SW 1271 (cell line): ENCODE measurements at places on chromosomes 5 and 9.

GRCh38 chr9:114685951-114686350 lies 4.0 kb upstream of the TEX48 start:
- no peak for DNase-seq

DNA sequence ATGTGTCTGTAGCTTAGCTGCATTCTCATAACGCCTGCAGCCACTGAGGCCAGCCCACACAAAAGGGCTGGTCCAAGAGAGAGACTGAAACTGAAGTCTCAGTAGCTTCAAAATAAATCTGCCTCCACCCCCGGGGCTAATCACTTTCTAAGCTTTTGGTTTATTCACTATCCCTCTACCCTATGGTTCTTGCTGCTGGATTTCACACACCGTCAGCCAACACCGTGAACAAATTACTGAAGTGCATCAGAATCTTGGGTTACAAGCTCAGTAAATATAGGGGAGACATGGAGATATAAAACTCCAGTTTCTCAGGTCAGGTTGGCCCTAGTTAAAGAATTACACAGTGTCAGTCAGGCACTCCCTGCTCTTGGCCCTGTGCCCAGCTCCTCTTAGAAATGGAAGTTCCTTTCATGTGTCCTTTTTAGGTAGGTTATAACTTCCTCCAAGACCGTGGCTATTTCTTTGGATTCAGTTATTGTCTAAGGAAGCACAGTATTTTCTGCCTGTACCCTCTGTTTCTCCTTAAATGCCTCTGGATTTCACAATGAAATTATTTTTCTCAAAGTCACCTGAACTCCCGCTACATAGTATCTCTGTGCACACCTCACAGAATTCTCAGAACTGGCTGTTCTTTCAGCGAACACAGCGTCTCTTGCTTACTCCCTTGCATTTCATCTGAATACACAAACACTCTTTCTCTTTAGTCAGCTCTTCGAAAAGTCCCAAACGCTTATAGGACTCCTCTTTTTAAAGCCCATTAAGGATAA lies 112.5 kb downstream of the FAM174A start:
- DNase-seq, result no peak

- DNase-seq, result peak; percentile 21
Measured at GRCh38 chr9:33852216-33852826, 35.4 kb downstream of the UBE2R2 start.

GRCh38 chr9:122051351-122052321 lies 41.5 kb downstream of the TTLL11 start:
- DNase-seq, result no peak

GRCh38 chr5:150172145-150172544 lies 5.6 kb downstream of the CDX1 start:
- DNase-seq, result no peak

- DNase-seq, result no peak
Measured at GRCh38 chr9:13446286-13446937, 166.9 kb upstream of the MPDZ start.

DNA sequence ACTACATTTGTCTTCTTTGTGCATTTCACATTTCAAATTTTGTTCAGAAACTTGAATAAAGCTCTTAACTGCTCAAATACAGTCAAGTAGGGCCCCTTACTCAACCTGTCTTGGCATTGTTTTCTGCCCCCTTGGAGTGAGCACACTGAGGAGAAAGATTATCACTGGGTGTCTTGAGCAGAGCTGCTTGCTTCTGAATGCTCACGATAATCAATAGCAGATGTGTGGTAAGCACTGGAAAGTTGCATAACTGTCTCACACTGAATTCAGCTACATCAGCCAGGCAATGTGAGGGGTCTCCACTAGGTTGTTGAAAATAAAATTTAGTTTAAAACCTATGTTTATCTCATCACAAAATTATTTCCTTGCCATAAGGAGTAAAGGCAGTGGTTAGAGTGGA lies 7.8 kb upstream of the TNFAIP8 start:
- no peak for DNase-seq

GRCh38 chr9:21294904-21295538 lies 10.1 kb downstream of the IFNA5 start:
- DNase-seq, result no peak

DNA sequence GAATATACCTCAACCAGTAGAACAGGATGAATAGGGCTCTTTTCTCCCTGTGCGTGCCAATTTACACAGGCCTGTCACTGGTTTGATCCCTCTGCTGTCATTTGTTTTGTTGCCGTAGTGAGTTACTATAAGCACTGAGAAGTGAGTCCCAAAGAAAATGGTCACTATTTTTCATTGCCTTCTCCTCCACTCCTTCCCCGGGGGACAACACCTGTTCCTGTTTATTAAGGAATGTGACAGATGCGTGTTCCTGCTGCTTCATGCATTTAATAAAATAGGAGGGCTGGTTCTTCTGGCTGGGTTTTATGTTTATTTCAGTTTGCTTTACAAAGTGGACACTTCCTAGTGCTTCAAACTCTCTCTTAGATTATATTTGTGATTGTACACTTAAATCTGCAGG lies 6.4 kb downstream of the THBS4 start:
- no peak for DNase-seq
